Right hindlimb (tissue), 1 donor: ENCODE measurements at places on chromosomes 2 and 18.
A peak's percentile ranks its signal among the peaks of the same experiment; 100 is the strongest.

GRCh38 chr2:149587950-149588487, 444 bp upstream of the MMADHC start:
- DNase-seq, result no peak

- DNase-seq, result peak; percentile 75
Measured at GRCh38 chr2:36376319-36376765, 20.8 kb downstream of the CRIM1 start.

DNA sequence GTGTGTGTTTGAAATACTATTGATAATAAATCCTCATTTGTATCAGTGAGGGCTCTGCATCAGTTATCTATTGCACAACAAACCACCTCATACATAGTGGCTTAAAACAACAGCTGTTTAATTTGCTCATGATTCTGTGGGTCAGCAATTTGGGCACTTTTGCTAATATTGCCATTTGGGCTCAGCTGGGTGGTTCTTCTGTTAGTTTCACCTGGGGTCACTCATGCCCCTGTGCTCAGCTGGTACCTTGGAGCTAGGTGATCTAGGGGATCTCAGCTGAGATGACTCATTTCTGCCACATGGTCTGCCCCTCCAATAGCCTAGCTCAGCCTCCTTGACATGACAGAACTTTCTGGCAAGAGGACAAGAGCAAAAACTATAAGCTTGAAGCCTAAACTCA, 126.3 kb downstream of the LYPD6B start:
- no peak for DNase-seq

DNA sequence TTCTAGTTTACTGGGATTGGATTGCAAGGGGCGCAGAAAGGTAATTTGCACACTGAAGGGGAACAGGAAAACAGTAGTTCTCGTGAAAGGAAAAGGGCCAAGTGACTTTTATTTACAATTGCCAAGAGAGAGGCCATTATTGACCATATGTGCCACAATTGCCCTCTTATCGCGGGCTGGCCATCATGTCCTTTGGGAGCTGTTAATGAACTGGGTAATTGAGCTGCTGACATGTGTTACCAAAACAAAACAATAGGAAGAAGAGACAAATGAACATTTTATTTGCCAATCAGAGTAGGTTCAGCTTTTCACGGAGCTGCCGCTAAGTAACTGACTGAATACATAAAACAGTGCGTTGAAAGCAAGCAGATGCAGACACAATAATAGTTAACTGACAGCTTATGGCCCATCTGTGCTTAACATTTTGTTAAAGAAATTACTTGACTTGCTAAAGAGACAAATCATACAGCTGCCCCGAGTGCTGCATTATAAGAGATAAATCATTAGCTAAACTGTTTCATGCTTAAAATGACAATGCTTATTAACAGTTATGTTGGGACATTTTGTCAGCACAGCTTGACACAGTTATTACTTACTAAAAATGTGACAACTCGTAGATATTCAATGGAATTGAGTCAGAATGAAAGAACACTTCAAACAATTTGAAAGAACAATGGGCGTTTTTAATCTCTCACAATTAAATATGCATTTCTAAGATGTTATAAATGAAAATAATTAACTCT, 57.5 kb downstream of the PAX3 start:
- no peak for DNase-seq

- no peak for DNase-seq
Measured at GRCh38 chr2:184677171-184677570, 78.8 kb downstream of the ZNF804A start.

- no peak for DNase-seq
Measured at GRCh38 chr2:109079590-109079989, 49.4 kb upstream of the SH3RF3 start.

- no peak for DNase-seq
Measured at GRCh38 chr18:35880788-35881455, 91.6 kb upstream of the RMP24 start.

- DNase-seq, result no peak
Measured at GRCh38 chr18:70762812-70763211, 474.0 kb downstream of the SOCS6 start.

GRCh38 chr2:138238908-138239307, 262.7 kb upstream of the SPOPL start:
- DNase-seq, result no peak

- DNase-seq, result peak; percentile 45
Measured at GRCh38 chr2:42879913-42880737, 87.7 kb upstream of the HAAO start.

DNA sequence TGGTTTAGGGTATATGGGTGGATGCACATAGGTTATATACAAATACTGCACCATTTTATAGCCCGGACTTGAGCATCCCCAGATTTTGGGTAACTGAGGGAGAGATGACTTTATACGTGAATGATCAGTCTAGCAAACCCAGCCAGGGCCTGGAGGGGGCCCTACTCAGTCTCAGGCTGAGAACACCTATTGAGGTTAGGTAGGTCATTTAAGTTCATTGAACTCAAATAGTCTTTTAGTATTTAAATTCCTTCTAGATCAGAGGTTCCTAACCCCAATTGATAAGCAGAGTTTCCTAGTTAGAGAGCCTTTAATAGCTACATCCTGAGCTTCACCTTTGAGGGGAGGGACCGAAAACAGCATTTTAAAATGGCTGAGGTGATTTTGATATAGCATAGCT, 487.0 kb downstream of the DCC start:
- DNase-seq, result no peak

DNA sequence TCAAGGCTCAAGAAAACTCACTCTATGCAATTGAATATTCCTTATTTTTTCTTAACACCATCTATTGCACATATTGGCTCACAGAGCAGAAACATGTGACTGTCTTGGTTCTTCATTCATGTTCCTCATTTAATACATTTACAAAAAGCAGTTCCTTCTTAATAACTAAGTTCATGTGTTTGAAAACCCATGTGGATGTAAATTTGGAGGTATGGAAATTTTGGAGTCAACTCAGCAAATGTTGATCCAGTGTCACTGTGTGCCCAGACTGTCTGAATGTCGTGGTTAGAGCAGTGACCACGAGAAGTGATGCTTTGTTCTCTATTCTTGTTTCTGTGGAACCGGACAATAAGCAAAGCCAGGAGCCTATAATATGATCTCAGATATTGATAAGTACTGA, 299.1 kb downstream of the SETBP1 start:
- DNase-seq, result no peak

DNA sequence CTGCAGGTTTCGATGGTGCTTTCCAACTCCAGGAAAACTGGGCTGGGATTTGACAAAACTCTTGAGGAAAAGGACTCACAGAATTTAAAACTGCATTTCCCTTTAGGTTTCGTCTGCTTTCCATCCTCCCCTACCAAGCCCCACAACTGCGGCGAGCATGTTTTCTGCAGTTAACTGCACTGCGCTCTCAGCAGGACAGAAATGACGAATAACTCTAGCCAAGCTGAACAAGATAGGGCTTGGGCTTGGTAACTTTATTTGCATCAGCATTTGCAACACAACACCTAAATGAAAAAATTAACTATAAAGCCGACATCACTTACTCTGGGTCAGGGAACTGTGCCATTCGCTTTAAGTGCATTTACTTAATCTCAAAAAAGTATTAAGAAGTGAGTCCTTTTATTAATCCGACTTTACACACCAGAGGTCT, 669 bp upstream of the PIKFYVE start:
- peak; percentile 45 for DNase-seq

DNA sequence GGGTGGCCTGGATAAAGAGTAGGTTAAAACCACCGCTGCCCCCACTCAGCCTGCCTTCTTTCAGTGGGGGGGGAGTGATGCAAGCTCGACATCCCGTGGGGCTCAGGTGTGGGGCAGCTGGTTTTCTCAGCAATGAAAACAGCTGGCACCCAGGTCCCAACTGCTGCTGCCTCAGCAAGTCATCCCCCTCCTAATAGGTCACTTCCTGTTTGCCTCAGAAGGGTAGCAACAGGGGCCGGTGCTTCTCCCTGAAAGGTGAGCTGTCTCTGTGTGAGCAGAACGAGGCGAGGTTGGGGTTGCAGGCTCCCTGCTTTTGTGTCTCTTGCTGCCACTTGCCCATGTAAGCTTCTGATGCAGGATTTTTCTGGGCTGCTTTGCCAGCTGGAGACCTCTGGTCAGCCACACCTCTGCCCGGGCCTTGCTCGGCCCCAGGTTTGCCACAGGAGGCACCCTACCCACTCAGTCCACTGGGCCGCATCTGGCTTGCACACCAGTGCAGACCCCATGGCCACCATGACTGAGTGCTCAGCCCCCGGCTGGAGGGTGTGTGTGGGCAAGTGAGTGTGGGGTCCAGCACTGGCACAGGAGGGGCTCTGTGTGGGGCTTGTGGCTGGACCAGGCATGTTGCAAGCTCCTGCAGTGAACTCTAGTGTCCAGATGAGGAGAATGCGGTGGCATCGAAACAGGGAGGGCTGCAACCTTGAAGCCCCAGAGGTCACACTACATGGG, 11.5 kb upstream of the ASB1 start:
- DNase-seq, result no peak
